Natural killer cell treated with Interleukin-12 subunit alpha and Interleukin-12 subunit beta and Interleukin-15 and Interleukin-18, amount 100 ng/mL, for 72 hours (primary cell): ENCODE measurements at places on chromosomes 2 and 18. TPM values are rescaled to one million over a fixed set of nuclear protein-coding genes. Genes with fewer than 3 reads are reported as not detected.

DNA sequence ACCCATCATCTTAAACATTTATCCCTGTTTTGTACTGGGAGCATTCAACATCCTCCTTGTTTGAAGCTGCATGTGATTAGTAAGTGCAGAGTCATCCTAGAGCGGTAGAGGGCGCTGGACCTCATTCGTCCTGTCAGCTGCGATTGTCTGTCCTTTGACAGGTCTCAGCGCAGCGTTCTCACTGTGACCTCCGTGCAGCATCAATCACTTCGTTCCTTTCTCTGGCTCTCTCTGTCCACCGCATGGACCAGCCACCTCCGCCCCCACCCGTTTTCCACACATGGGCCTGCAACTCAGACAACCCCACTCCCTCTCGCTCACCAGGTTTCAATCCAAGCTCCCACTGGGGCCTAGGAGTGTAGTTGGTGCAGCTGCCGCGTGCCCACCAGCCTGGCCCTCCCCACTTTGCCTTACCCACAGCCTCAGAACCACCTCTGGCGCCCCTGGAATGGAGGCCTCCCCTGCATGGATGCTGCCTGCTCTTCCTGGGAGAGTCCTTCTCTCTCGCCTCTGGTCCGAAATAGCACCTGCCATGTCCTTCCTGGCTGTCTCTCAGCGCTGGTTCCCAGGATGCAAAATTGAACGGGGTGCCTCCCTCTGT is 90.5 kb downstream of the NDUFA10 start:
- no peak for DNase-seq

DNA sequence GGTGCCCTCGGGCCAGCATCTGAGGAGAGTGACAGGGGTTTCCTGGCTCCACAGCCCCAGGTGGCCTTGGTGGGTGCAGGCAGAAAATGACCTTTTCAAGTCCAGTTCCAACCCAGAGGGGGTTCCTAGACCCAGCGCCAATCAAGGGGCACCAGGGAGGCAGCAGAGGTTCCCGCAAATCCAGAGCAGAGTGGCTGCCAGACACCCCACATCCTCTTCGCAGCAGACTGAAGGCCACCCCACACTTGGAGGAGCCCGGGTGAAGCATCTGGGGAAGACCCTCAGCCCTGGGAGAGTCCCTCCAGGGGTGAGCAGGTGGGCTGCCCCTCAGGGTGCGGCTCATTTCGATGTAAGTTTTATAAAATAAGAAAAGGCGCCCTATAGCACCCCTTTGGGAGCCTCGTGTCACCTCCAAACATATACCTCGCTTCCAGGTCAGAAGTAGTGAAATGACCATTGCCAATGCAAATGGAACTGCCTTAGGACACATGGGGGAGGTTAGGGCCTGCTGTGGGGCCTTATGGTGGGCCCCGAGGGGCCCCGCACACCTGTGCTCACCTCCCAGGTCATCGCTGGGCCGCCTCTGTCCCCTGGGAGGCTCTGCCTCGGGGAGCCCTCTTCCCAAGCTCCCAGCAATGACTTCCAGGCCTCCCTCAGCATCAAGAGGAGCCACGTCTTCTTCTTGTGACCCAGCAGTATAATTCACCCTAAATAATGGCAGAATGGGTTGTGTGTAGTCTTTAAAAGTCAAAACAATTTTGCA is 11.0 kb downstream of the RTP5 start:
- no peak for DNase-seq

- no peak for DNase-seq
Measured at GRCh38 chr2:127105656-127106456, 1.1 kb downstream of the BIN1 start.

GRCh38 chr2:213187386-213187785 is 36.0 kb upstream of the IKZF2 start:
- DNase-seq = no peak

GRCh38 chr2:217047631-217048030 is 187.8 kb upstream of the TNP1 start:
- no peak for DNase-seq

GRCh38 chr2:164115806-164116205 is 380.0 kb upstream of the FIGN start:
- DNase-seq = no peak

Gene THADA
- total RNA-seq = 69.5 TPM
